ENCODE measurements at places on chromosomes 5 and 9.

GRCh38 chr5:54234304-54234933 lies 76.0 kb downstream of the ARL15 start:
- DNase-seq = peak; percentile 16

DNA sequence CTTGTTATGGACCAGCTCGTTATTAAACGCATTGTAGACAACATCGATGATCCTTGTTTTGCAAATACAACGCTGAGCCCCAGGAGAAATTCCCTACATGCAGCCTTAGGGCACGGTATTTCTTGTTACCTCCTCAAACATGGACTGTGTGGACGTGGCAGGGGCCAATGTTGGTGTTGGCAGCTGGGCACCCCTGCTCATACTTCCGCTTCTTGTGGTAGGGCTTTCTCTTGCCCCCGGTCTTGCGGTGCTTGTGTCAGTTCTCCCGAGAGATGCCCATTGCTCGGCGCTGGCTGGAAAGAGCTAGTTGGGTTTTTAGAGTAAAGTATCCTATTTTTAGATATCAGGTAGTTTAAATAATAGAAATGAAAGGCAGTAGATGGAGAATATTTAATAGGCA lies 45.5 kb downstream of the UBAP1 start:
- no peak for DNase-seq

GRCh38 chr5:1761453-1761755 lies 38.2 kb downstream of the MRPL36 start:
- DNase-seq = no peak

- DNase-seq = no peak
These were observed 283.8 kb upstream of the TMEM161B start for GRCh38 chr5:88552426-88552825.

DNA sequence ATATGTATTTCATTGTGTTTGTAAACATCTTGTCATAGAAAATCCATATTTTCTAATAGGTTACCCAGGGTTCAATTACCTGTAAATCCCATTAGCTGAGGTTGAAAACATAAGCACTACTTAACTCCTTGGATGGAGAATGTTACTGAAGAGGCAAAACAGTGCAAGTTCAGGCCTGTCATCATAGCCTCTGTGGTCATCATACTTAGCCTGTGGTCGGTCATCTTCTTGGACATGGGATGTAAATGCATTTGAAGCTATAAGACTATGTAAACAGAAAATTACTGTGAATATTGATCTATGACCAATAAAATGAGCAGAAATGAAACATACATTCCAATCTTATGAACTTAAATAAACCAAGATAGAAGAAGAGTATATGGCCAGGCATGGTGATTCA lies 164.7 kb downstream of the CHSY3 start:
- no peak for DNase-seq

DNA sequence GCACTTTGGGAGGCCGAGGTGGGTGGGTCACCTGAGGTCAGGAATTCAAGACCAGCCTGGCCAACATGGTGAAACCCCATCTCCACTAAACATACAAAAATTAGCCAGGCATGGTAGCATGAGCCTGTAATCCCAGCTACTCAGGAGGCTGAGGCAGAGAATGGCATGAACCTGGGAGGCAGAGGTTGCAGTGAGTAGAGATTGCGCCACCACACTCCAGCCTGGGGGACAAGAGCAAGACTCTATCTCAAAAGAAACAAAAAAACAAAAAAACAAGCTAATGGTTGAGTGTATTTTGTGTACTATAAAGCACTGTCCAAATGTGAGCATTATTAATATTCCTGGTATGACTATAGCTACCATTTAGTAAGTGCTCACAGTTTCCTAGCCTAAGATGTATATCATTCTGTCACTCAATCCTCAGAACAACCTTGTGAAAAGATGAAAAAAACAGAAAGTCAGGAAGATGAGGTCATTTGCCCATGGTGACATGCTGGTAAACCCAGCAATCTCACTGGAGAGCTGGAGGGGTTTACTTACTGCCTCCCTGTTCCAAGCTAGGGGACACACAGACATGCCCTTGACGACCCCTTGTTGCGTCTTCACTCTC lies 27.7 kb downstream of the ARHGEF37 start:
- no peak for DNase-seq

GRCh38 chr9:123893831-123894460 lies 36.0 kb downstream of the DENND1A start:
- DNase-seq = no peak

DNA sequence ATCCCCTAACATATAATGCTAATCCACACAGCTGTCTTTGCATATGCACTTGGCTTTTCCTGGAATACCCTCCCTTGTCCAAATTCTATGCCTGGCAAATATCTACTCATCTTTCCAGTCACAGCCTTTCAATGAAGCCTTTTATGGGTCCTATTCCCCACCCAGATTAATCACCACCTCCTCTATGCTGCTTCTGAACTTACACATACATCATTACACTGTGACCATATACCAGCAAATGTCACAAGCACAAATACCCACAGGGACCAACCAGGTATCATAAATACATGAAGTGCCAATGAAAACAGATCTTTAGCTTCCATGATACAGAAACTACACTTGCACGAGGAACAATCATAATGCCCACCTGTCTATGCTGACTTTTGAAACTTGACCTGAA lies 22.3 kb downstream of the LPAR1 start:
- DNase-seq = no peak

GRCh38 chr5:132063090-132063911 lies 2.8 kb downstream of the IL3 start:
- DNase-seq = peak; percentile 81

DNA sequence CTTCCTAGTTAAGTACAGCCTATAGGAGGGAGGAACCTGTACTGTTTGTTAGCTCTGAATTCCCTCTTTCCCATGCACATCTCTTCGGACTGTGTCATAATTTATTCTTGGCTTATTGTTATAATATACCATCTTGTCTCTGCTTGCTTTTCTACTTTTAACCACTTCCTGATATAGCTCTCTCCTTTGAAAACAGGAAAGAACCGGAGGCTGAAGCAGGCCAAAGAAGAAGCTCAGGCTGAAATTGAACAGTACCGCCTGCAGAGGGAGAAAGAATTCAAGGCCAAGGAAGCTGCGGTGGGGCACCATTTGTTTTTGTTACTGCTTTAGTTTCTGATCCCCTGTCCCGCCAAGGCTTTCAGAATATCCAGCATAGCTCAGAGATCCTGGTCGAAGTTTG lies 4.8 kb downstream of the ATP6V1G1 start:
- no peak for DNase-seq

GRCh38 chr9:78038620-78039300 lies 7.1 kb upstream of the GNAQ start:
- no peak for DNase-seq

GRCh38 chr5:963673-964531 lies 44.7 kb upstream of the NKD2 start:
- no peak for DNase-seq

DNA sequence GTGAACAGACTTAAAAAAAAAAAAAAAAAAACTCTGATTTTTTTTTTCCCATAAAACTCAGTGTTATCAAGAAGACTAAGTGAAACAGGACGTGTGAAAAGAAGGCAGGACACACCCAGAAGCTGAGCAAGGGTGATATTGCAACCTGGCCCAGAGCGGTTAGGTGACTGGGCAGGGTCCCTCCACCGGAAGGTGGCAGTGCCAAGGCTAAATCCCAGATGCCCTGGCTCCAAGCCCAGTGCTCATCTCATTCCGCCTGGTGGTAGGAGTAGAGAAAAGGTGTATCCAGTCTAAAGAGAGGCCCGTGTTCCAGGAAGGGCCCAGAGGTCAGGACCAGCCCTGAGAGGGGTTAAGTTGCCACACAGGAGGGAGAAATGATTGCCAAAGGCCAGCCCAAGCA lies 51.5 kb upstream of the SAP30L start:
- no peak for DNase-seq

DNA sequence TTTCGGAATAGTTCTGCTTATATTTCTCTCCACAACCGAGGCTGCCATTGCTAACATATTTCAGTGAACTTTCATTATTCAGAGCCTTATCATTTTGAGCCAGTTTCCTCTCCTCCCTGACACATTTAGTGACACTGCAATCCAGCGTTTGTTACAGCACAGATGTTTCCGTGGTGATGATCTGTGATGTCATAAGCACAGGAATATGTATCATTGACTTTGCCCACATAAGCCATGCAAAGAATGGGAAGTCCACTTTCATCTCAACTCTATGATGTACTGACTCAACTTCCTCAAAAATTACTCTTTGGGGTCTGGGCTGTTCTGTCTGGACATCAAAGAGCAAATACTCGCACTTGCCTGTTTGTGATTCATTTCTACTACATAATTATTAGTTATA lies 291.8 kb downstream of the EBF1 start:
- DNase-seq = no peak

DNA sequence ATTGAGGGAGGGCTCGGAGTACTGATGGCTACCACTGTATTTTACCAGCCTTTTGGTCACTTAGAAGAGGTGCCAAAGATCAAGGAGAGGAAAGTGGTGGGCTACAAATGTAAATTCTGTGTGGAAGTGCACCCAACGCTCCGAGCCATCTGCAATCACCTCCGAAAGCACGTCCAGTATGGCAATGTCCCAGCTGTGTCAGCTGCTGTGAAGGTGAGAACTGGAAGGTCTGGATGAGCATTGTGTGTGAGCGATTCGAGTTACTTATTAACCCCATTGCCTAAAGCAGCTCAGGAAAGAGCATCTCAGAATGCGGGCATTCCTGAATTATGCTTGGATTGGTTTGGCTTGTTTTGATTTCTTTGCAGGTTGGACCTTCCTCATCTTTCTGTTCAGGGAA lies 67.5 kb downstream of the ZNF462 start:
- DNase-seq = no peak

DNA sequence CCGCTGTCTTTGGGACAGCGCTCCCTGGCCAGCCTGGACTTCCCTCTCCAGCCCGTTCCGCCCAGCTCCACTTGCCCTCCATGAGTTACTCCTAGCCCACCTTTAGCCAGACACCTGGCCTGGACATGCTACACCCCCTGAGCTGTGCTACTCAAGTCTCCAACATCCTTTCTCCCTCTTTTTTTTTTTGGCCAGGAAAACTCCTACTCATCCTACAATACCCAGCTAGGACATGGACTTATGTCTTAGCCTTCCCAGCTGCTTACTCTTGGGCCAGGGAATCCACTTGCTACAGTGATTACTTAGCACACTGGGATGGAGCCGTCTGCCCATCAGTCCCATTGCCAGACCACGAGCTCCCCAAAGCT lies 92.7 kb upstream of the PHYKPL start:
- no peak for DNase-seq

GRCh38 chr9:19732441-19732951 lies 56.3 kb downstream of the SLC24A2 start:
- no peak for DNase-seq

DNA sequence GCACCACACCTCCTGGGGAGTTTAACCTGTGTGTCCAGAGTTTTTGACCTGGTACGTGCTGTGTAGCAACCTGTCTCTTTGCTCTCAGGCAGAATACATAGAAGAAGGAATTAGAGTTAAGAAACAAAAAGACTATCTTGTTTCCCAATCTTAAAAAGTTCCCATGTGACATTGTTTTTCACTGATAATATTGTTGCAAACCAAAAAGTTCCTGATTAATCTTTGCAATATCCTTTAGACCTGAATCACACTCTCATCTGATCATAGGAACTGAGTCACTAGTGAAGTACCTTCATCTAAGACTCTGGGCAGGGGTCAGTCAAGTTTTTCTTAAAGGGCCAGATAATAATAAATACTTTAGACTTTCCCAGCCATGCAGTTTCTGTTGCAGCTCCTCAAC lies 35.1 kb downstream of the BASP1 start:
- no peak for DNase-seq

DNA sequence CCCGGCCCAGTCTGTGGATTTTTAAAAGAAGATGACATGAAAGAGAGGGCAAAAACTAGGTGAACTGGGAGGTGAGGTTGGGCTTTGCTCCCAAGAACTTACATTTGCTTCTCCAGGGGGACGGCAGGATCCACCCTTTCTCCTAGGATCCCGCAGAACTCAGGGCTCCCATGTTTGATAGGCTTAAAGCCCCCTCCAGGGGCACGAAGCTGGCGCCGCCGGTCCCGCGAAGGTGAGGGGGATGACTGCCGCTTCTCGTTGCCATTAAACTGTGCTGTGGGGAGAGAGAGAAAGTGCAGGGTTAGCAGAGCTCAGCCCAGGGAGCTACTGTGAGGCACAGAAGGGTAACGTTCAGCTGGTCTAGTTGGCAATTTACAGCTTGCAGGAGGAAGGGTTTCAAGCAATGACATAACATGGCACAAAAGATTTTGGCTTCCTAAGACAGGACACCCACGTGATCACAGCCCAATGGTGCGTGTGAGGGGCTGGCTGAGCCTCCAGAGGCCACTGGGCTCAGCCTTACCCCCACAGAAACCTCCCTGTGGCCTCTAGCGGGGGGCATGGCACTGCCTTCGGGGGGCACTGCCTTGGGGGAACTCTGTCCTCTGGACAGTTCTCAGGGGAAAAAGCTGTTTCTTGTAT lies 52.0 kb upstream of the SLC25A51 start:
- no peak for DNase-seq

- DNase-seq = no peak
These were observed 12.9 kb downstream of the TCF7 start for GRCh38 chr5:134127376-134127861.

GRCh38 chr5:96822686-96823459 lies 15.1 kb upstream of the ERAP1 start:
- no peak for DNase-seq

DNA sequence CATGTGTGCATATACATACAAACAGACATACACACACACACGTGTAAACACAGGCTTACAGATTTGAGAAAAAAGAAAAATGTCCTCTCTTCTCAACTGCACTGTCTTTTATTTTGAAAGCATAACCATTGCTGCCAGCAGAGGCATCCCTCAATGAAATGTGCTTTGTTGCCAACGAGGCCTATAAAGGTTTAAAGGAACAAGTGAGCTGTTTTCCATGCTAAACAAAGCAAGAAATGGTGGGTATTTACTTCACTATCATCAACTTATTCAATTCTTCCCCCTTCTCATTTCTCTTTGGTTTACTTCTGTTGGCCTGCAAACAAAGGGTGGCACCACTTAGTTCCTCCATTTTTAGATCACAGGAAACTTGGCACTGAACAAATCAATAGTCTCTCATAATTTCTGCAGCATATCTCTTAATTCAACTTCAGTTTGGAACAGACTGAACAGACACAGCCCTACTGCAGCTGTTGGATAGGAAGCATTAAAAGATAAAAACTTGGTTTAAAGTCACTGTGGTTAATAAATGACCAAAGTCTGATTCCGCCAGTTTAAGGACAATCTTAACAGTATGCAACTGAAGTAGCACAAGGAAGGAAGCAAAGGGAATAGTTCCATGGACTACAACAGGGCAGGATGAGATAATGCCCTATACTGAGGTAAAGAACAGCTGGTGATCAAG lies 21.7 kb downstream of the TTC33 start:
- no peak for DNase-seq

DNA sequence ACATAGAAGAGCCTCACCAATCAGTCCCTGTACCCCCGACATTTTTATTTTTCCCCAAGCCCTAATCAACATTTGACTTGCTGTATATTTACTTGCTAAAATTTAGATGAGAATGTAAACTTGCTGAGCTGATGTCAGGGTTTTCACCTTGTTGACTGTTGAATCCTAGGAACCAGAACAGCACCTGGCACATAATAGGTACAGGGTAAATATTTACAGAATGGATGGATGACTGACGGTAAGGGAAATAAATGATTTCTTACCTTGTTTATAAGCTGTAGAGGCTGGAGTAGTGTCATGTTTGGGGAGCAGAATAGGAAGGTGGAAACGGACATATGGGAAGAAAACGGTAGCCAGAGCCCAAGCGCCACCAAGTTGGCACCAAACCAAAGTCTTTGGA lies 107.0 kb upstream of the NUDT12 start:
- DNase-seq = no peak

GRCh38 chr9:35311891-35312639 lies 150.3 kb downstream of the UNC13B start:
- peak; percentile 21 for DNase-seq

All from AG08396 (cell line).